ENCODE measurements at places on chromosomes 5 and 9.

GRCh38 chr5:146466521-146467349 is 19.6 kb downstream of the TCERG1 start:
- DNase-seq = no peak

- no peak for DNase-seq
Measured at GRCh38 chr5:168334280-168334679, 42.8 kb downstream of the WWC1 start.

DNA sequence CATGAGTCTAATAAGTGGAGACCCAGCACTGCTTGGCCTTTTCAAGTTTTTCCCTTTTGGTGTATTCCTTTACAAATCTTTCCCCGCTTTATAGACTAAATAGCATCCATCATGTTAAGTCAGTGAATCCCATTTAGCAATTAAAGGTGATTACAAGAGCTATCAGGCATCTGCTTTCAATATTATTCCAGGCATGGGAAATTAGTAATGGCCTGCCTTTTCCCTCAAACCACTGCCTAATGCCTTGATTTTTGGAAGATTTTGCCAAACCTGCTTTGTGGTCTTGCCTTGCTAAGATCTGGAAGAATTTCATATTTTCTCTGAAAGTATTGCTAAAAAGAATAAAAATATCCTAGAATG is 102.8 kb upstream of the GNA14 start:
- DNase-seq = no peak

GRCh38 chr5:179876610-179876952 is 18.0 kb upstream of the MRNIP start:
- no peak for DNase-seq

GRCh38 chr5:23884405-23885031 is 377.1 kb downstream of the PRDM9 start:
- no peak for DNase-seq

GRCh38 chr5:11384441-11385250 is 519.6 kb downstream of the CTNND2 start:
- DNase-seq = no peak

GRCh38 chr5:132114150-132115121 is 40.8 kb downstream of the CSF2 start:
- DNase-seq = no peak

DNA sequence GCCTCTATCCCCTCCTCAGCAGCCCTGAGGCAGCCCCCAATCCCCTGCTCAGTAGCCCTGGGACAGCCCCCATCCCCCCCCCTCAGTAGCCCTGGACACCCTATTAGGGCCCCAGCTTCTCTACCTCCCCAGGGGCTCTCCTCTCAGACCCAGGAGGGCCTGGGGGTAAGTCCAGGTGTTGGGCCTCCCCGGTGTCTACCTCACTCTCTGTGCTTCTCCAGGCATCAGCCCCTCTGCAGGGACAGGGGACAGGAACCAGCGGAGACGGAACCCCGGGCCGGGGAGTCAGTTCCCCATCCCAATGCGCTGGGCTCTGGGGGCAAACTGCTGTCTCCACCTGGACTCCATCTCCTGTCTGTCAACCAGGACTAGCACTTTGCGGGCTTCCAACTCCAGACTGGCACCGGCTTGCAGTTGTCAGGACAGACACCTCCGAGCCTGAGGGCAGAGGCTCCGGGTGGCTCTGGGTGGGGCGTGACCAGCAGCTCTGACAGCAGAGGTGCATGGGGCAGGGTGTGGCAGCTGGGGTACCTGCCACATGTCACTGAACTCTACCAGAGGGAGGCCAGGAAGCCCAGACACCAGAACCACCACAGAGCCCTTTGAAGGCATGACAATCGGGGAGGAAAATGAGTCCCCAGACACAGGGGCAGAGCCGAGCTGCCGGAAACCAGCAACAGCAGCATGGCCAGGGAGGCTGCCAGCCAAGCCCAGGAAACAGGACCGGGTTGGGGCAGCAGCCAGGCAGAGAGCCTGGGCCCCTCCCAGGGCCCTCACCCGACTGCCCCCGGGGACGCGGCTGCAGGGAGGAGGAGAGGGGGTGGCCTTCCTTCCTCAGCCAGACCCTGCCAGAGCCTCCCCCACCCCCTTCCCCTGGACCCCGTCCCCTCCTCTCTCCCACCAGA is 17.7 kb upstream of the UBAC1 start:
- DNase-seq = no peak

- peak; percentile 69 for DNase-seq
Measured at GRCh38 chr5:57841676-57842363, 359.2 kb upstream of the ACTBL2 start.

DNA sequence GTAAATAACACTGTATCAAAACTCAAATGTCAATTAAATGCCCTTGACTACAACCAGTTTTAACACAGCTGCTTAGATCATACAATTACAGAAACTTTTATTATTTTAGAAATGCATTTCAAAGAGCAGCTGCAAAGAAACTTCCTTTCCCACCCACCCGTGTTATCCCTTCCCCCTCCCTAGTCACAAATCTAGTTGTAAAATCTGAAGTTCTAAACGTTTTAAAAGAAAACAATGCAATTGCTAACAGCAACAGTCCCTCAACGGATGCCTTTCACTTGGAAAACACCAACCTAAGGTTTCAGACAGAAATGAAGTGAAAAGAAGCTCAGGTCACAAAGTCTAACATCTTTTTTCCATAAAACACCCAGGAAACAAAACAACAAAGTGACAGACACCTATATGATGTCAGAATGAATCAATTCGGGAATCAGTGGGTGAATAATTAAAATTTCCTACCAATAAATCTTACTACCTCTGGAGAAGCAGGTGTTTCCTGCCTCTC is 100.3 kb downstream of the FBXW11 start:
- DNase-seq = no peak

DNA sequence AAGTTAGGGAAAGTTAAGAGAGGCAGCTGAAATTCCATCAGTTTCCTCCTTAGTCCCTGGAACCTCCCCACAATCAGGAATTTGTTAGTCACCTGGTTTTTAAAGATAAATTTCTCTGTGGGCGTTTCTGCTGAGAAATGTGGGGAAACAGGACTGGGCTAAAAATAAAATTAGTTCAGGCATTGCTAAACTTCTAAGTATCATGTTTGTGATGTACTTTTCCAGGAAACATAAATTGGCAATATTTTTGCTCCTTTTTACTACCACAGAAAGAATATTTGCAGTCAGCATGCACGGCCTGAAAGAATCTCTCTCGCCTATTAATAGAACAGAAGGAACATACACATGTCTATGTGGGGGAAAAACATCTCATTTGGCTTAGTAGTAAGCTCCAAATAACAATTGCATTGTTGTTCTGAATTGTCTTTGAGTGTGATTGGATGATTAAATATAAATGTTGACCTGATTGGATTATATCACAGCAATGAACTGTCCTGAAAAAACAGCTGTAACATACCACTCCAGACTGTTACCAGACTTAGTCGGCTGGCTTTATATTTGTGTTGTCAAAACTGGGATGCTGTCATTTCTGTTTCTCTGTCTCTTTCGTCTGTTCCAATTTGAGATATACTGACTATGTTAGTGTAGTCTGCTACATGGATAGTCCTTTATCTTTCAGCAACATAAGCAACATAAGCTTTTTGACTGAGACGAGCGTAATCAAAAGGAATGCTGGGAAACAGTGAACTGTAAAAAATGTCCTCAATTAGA is 12.9 kb downstream of the TJP2 start:
- DNase-seq = no peak

DNA sequence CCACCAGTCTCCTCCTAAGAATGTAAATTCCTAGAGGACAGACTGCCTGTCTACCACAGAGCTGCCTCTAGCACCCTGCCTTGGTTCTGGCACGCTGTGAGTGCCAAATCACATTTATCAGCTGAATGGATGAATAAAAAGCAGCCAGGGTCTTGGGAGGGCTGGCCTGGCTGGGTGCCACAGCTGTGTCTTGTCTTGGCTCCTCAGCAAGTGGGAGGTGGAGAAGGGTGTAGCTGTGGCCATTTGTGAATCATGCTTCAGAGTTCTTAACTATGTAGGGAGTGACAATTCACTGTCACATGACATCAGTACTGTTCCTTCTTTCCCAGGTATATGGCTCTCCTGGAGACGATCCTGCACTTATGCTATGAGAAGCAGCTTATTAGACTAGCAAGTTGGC is 70.6 kb downstream of the DCP2 start:
- DNase-seq = no peak

DNA sequence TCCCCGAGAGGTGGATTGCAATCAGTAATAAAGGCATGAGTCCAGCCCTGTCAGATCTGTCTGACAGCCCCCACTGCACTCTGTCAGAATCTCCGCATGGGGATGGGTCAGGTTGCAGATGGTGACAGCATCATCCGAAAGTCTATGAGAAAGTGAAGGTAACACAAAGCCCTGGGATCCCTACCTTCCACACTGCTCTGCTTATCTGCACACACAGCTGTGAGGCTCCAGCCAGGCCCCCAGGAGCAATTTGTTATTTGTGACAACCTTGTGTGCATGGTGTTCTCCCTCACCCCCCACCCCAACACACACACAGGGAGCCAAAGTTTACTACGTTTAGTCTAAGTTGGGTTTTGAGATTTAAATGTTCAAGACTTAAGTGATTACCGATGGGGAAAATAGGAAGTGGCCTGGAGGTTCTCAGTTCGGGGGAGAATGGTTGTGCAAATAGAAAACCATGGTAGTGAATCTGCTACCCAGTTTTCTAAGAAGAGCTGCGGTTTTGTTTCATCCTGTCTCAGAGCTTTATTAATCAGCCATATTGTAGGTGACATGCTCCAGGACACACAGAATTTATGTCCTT is 92.7 kb downstream of the SV2C start:
- no peak for DNase-seq

- no peak for DNase-seq
Measured at GRCh38 chr5:168104811-168105481, 186.5 kb upstream of the WWC1 start.

DNA sequence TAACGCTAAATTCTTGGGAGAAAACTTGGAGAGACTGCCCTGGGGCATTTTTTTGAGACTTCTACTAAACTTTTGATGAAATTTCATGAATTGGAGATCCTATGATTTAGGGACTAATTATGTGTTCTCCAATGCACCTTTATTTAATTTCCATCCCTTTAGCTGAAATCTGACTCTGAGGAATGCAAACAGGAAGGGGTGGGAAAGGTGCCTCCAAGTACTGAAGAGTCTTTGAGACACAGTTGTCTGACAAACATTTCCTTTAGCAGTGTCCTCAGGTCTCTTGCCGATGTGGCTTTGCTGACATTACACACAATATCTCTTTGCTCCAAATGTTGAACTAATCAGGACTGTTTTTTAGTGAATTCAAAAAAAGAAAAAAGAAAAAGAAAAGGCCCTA is 76.9 kb downstream of the LIX1 start:
- DNase-seq = no peak

DNA sequence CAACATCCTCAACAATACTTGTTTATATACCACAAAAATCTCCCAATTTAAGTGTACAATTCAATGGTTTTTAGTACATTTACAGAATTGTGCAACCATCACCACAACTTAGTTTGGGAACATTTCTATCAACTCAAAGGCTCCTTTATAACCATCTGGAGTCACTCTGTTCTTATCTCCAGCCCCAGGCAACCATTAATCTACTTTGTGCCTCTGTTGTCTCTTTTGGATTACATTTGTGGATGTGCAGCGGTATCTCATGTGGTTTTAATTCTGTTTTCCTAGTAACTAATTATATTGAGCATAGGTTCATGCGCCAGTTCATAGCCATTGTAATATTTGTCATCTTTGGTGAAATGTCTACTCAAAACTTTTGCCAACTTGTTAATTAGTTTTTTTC is 14.4 kb downstream of the ADAMTS19 start:
- no peak for DNase-seq

GRCh38 chr5:15995341-15996052 is 184.1 kb downstream of the MARCHF11 start:
- no peak for DNase-seq

DNA sequence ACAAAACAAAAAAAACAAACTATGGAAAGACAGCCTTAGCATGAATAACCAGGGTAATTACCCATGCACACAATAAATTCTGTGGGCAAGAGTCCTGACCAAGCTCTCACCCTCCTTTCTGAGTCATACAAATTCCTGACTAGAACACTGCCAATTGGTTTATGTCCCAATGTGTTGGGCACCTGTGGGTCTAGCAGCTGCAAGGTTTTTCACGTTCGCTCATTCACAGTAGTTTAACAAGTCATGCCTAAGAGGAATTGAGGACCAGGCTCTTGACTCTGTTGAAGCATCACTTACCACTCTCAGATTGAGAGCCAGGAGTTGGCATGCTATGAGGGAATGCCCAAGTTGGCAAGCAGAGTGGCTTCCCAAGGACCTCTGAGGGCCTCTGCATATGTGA is 205.5 kb upstream of the SLC24A2 start:
- no peak for DNase-seq

GRCh38 chr5:150310246-150310645 is 7.5 kb upstream of the ARSI start:
- no peak for DNase-seq

DNA sequence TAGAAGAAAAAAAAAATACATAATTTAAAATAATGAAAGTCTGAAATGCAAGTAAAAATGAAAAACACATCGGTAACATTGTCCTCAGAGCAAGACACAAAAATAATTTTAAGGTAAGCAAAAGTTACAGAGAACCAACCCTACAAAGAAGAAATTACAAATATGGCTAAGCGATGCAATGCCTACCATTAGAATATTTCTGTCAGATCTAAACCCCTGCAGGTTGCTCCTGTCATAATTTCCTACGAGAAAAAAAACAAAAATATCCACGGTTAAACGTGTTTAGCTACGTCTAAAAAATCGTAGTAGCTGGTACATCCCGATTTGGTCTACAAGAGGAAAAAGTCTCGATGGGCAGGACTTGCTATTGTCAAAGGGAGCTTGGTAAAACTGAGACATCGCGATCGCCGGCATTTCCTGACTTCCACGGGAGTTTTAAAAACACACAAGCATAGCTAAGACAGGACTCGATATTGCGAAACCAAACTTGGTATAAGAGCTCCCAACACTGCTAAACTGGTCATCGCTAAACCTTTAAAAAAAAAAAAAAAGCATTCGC is 1.1 kb upstream of the ANXA2R start:
- no peak for DNase-seq

DNA sequence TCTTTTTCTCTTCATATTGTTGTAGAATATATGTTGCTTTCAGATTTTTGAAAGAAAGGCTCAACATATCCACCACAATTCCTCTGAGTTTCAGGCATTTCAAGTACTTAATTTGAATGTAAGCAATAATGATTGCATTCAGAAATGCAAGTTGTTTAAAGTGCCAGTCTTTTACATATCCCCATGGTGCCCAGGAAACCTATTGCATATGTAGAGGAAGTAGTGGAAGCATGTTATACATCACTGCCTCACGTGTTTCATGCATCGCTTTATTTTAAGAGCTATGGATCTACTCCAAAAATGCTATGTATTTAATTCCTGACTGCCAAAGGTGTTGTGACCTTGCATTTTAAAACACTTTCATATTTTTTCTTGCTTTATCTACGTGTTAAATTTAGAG is 28.1 kb downstream of the CPEB4 start:
- DNase-seq = no peak

Data from AG09319 (cell line).